HT1080 (cell line): ENCODE measurements at places on chromosomes 2 and 18. TPM values are rescaled to one million over a fixed set of nuclear protein-coding genes. Genes with fewer than 3 reads are reported as not detected.

Gene ITPRIPL1
- 0.23 and 0.73 TPM in 2 replicates for total RNA-seq

Gene DGKD
- total RNA-seq, result 14.1 and 14.8 TPM in 2 replicates

Gene LOXHD1
- not detected in 2 replicates for total RNA-seq

Gene LAPTM4A
- 21.3 and 36.6 TPM in 2 replicates for total RNA-seq

Gene C2orf92
- total RNA-seq, result 1.0 and 1.7 TPM in 2 replicates

Gene NEURL3
- not detected in 2 replicates for total RNA-seq

Gene SGPP2
- total RNA-seq, result not detected in 2 replicates

Gene ALLC
- not detected in 2 replicates for total RNA-seq

Gene ARHGAP28
- total RNA-seq, result 2.5 TPM in 1 of 2 replicates, not detected in the other

Gene NEB
- 0.02 and 0.23 TPM in 2 replicates for total RNA-seq

Gene CNGA3
- not detected in 2 replicates for total RNA-seq

Gene DUSP2
- total RNA-seq, result 1.0 and 2.8 TPM in 2 replicates

Gene NAT8
- not detected in 2 replicates for total RNA-seq

Gene SERPINB3
- total RNA-seq, result not detected in 2 replicates

Gene IL36G
- total RNA-seq, result not detected in 2 replicates

Gene GAD1
- total RNA-seq, result 2.4 and 3.7 TPM in 2 replicates

Gene ST8SIA3
- not detected in 2 replicates for total RNA-seq

Gene TGFA
- total RNA-seq, result 25.8 and 28.2 TPM in 2 replicates

Gene FEV
- total RNA-seq, result not detected in 2 replicates

Gene CACNB4
- total RNA-seq, result 0.29 and 0.60 TPM in 2 replicates

Gene IDH1
- total RNA-seq, result 62.6 and 66.3 TPM in 2 replicates

Gene TMEM198
- total RNA-seq, result 1.8 and 2.0 TPM in 2 replicates

Gene CD8B2
- total RNA-seq, result not detected in 2 replicates

Gene IL1RL2
- total RNA-seq, result not detected in 2 replicates

Gene ZNF397
- 5.0 and 5.1 TPM in 2 replicates for total RNA-seq

Gene LIMS3
- total RNA-seq, result 4.1 and 6.4 TPM in 2 replicates
